Daoy (cell line): ENCODE measurements at places on chromosomes 5 and 9. TPM values are rescaled to one million over a fixed set of nuclear protein-coding genes. Genes with fewer than 3 reads are reported as not detected.

DNA sequence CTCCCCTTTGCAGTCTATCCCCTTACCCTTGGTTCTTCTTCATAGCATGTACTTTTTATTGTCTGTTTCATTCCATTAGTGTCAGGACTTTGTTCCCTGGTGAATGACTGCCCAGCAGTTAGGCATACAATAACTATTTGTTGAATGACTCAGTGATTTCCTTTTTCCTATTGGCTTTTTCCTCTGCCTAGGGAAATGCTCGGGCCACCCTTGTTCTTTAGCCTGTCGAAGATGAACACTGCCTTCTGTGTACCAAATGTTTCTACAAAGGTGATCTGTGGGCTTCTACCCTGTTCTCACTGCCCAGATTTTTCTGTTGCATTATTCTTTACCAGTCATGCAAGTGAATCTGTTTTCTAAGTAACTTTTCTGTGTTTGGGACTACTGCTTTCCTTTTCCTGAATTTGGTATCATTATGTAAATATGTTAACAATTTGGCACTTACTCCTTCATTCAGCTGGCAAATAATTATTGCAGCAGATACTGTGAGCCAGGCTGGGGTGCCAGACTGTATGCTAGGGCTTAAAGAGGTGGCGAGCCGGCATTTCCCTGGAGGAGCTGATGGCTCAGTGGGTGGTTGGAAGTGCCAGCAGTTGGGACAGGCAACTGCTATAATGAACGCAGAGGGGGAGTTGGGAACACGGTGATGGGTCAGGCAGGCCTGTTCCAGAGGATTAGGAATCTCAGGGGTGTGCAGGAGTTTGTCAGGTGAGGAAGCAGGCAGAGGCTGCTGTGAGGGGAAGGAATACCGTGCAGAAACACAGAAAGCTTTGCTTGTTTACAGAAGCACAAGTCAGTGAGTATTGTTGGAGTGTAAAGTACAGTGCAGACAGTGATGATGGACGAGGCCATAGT, 30.6 kb downstream of the KDM4C start:
- DNase-seq, result peak; percentile 51

GRCh38 chr9:115671236-115671962, 482.2 kb upstream of the PAPPA start:
- peak; percentile 62 for DNase-seq

GRCh38 chr9:77785341-77785740, 137.2 kb upstream of the GNA14 start:
- DNase-seq, result no peak

- DNase-seq, result no peak
Measured at GRCh38 chr5:864492-865167, 13.8 kb upstream of the ZDHHC11 start.

GRCh38 chr9:101562966-101563365, 29.3 kb downstream of the RNF20 start:
- no peak for DNase-seq

PDLIM4 gene
- 94.7 and 103 TPM in 2 replicates for total RNA-seq

- DNase-seq, result no peak
Measured at GRCh38 chr5:155729684-155730059, 597.3 kb upstream of the SGCD start.

GRCh38 chr9:70525519-70525918, 111.1 kb upstream of the KLF9 start:
- DNase-seq, result no peak

DNA sequence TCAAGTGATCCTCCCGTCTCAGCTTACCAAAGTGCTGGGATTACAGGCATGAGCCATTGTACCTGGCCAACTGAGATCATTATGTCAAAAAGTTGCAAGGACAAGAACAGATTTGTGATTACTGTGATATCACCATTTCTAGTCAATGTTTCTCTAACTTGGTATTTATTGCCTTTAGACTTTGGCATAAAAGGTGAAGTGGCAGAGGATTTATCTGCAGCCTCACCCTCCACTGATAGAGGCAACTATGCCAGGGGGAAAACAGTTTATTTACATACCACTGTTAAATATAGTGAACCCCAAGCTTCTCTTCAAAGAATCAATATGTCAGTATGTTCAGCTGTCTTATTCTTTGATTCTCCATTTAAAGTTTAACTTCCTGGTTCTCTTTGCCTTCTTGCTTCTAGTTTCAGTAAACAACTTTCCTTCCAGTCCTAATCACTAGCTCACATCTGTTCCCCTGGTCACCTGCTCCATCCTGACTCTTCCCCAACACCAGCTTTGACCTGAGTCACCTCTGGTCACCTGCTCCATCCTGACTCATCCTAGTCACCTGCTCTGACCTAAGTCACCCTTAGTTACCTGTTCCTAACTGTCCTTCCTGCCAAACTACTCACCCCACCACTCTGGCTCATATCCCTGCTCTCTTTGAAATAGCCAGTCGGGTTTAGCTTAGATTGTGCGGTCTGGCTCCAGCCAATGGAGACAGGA, 29.9 kb downstream of the SEMA6A start:
- DNase-seq, result no peak
